ENCODE measurements at places on chromosomes 7 and 10. TPM values are rescaled to one million over a fixed set of nuclear protein-coding genes. Genes with fewer than 3 reads are reported as not detected.

DNA sequence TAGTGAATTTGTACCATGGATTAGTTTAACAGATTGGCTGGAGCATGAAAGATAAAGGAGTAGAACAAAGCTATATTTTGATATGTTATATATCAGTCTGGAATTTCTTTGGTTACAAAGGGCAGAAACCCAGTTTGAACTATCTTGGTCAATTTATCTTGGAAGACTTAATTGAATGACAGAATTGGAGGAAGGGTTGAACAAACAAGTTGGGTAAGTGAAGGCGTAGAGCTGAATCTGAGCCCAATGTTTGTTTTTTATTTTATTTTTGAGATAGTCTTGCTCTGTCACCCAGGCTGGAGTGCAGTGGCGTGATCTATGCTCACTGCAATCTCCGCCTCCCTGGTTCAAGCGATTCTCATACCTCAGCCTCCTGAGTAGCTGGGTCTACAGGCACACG is 21.8 kb upstream of the JCAD start:
- no peak overlapping the region for H3K4me3 ChIP-seq
- no peaks in the 10 kb centered on the region for H3K4me1 ChIP-seq
- no peak overlapping the region for H3K27ac ChIP-seq
- no peaks in the 10 kb centered on the region for H3K27me3 ChIP-seq

- H3K4me3 ChIP-seq: no peak overlapping the region
- no peaks in the 10 kb centered on the region for H3K4me1 ChIP-seq
- no peak for DNase-seq
- no peaks in the 10 kb centered on the region for H3K36me3 ChIP-seq
Observed at GRCh38 chr10:126833542-126833941, 71.7 kb upstream of the DOCK1 start.

DNA sequence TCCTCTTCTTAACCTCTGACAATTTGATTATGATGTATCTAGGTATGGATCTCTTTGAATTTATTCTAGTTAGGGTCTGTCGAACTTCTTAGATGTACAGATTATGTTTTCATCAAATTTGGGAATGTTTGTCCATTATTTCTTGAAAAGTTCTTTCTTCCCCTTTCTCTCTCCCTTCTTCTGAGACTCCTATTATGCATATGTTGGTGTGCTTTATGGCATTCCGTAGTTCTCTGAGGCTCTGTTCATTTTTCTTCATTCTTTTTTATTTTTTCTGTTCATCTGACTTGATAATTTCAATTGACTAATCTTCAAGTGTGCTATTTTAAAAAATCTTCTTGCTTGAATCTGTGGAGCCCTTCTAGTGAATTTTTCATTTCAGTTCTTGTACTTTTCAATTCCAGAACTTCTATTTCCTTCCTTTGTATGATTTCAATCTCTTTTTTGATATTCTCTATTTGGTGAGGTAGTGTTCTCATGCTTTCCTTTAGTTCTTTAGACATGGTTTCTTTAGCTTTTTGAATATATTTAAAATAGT is 79.8 kb downstream of the TMEM270 start:
- peaks cover 9% of the 10 kb centered on the region for H3K4me1 ChIP-seq
- no peak for DNase-seq
- H3K36me3 ChIP-seq: no peaks in the 10 kb centered on the region
- no peaks in the 10 kb centered on the region for H3K27me3 ChIP-seq
- no peak overlapping the region for H3K4me3 ChIP-seq
- no peak overlapping the region for H3K27ac ChIP-seq

DNA sequence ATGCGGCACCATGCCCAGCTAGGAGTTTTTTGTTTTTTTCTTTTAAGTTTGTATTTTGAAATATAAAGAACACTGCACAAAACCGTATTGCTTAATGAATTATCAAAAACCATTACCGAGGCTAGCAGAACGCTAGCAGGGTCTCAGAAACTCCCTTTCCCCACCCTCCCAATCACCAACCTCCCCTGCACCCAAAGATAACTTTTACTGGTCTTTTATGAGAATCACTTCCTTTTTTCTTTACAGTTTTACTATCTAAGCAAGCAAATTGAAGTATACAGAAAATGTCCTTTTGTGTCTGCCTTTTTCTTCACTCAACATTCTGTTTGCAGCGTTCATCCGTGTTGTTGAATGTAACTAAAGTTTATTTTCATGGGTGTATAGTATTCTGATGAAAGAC is 13.4 kb downstream of the HIP1 start:
- H3K27me3 ChIP-seq: no peaks in the 10 kb centered on the region
- H3K4me3 ChIP-seq: no peak overlapping the region
- H3K27ac ChIP-seq: no peak overlapping the region
- no peaks in the 10 kb centered on the region for H3K36me3 ChIP-seq
- DNase-seq: no peak

GRCh38 chr10:16381083-16381482 is 55.7 kb upstream of the PTER start:
- no peaks in the 10 kb centered on the region for H3K27me3 ChIP-seq
- peak; percentile 30 for DNase-seq
- H3K4me1 ChIP-seq: peaks cover 14% of the 10 kb centered on the region
- no peak overlapping the region for H3K4me3 ChIP-seq
- H3K27ac ChIP-seq: peak overlapping the region; percentile 68
- no peaks in the 10 kb centered on the region for H3K36me3 ChIP-seq

- no peak for DNase-seq
- H3K27me3 ChIP-seq: no peaks in the 10 kb centered on the region
- H3K4me3 ChIP-seq: no peak overlapping the region
- 0 out of 2 replicates have a peak, but pooled peaks cover 3% of the 10 kb centered on the region for H3K36me3 ChIP-seq
Observed at GRCh38 chr7:41114131-41114530, 588.8 kb downstream of the INHBA start.

TASOR2 gene
- total RNA-seq: 41.8 TPM

- H3K27ac ChIP-seq: peak overlapping the region; percentile 77
- DNase-seq: no peak
- H3K4me1 ChIP-seq: peaks cover 20% of the 10 kb centered on the region
- H3K27me3 ChIP-seq: no peaks in the 10 kb centered on the region
Observed at GRCh38 chr10:87862679-87863052, 667 bp downstream of the KLLN start.

DNA sequence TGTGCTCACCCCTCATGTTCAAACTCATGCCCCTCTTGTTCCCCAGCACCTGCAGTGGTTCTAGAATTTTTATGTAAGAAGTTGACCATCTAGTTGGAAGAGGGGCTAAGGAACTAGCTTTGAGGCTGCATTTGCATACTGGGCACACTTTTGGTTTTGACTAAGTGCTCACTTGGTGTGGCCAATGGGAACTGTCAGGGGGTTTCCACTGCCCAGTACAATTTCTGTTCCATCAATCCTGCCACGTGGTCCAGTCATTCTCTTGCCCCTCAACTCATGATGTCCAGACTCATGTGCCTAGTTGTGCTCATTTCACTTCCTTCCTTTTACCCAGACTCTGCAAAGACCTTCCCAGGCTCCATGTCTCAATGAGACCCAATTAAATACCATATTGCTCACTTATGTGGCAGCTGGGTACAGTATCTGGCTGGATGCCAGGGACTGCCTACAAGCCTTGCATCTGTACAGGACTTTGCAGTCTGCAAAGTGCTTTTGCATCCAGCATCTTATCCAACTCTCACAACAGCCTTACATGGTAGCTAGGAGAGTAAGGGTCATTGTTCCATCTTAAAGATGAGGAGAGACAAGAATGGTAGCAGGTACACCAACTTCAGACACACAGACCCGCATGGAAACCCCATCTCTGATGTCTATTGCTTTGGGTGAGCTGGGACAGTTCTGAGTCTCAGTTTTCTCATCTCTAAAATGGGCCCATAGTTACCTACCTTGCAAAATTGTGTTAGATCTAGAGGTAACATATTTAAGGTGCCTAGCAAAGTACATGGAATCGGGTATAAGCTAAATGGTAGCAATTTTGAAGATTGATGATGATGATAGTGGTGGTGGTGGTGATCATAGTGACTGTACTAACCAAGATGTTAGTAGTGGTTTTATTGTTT is 30.1 kb upstream of the KCNMA1 start:
- peaks cover 41% of the 10 kb centered on the region for H3K27me3 ChIP-seq
- no peak overlapping the region for H3K27ac ChIP-seq
- no peak overlapping the region for H3K4me3 ChIP-seq
- H3K36me3 ChIP-seq: no peaks in the 10 kb centered on the region
- no peak for DNase-seq

SFRP4 gene
- not detected for total RNA-seq

DNA sequence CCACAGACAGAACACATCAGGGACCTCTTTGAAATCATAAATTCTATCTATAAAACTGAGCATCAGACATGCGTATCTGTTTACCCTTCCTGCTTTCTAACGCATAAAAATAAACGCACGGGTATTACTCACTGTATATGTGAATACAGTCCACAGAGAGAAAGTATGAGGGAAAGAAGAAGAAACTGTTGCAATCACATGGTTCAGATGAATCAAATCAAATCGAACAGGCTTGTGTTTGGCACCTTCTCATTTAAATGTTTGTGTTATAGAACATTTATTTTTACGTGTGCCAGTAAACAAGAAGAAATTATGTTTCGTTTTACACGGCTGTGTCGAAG is 322.0 kb downstream of the FRMD4A start:
- no peak overlapping the region for H3K27ac ChIP-seq
- H3K36me3 ChIP-seq: no peaks in the 10 kb centered on the region
- no peaks in the 10 kb centered on the region for H3K27me3 ChIP-seq
- peak overlapping the region; percentile 49 for H3K4me3 ChIP-seq

PSD gene
- total RNA-seq: 2.3 TPM

- no peak overlapping the region for H3K27ac ChIP-seq
- no peak for DNase-seq
- no peaks in the 10 kb centered on the region for H3K36me3 ChIP-seq
- H3K4me3 ChIP-seq: no peak overlapping the region
Observed at GRCh38 chr7:28672397-28672797, 260.1 kb downstream of the CREB5 start.

- H3K4me3 ChIP-seq: no peak overlapping the region
- no peaks in the 10 kb centered on the region for H3K27me3 ChIP-seq
- no peaks in the 10 kb centered on the region for H3K36me3 ChIP-seq
- DNase-seq: no peak
Observed at GRCh38 chr7:113657603-113658002, 261.2 kb downstream of the PPP1R3A start.

All from PC-9 (cell line).